ENCODE measurements at places on chromosomes 13 and 19.

- no peak for DNase-seq
Measured at GRCh38 chr13:51765142-51765515, 38.8 kb downstream of the DHRS12 start.

- DNase-seq: no peak
Measured at GRCh38 chr19:17020385-17020784, 6.2 kb downstream of the CPAMD8 start.

DNA sequence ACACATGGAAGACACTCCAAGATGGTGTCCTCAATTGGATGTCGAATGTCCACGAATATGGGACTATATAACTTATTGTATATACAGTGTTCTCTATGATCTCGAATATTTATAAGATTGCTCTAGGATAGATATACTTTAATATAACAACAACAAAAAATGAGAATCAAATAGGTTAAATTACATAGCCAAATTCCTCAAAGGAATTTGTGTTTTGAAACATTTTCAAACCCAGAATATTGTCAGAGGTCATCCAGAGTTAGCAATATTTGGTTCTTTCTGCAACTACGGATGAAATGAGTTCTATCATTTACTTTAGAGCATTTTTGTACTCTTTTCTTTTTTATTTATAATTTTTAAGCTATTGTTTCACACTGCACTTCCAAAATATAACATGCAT is 857.8 kb downstream of the GPC5 start:
- no peak for DNase-seq

GRCh38 chr13:99028890-99029289 is 51.0 kb upstream of the DOCK9 start:
- DNase-seq: no peak

- DNase-seq: no peak
Measured at GRCh38 chr13:65868884-65869283, 1361.3 kb downstream of the PCDH9 start.

GRCh38 chr13:50285283-50285682 is 270.0 kb downstream of the KCNRG start:
- no peak for DNase-seq

- no peak for DNase-seq
Measured at GRCh38 chr13:44523146-44524015, 52.7 kb downstream of the TSC22D1 start.

- DNase-seq: no peak
Measured at GRCh38 chr19:51186323-51186722, 38.6 kb upstream of the CD33 start.

DNA sequence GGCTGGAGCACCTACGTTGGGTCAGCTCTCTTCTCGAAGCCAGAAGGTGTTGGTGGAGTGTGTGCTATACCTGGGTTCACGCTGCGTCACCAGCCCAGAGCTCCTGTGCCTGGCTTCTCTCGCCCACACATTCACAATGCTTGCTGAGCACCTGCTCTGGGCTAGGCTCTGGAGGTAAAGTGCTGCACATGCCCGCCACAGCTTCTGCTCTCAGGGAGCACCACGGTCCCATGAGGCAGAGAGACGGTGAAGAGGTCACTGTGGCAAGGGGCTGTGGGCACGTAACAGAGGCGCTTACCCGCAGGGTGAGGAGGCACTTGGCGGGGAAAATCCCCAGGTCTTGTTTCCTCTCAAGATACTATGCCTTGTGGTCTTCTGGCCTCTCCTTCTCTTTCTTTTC is 174.2 kb downstream of the TEX29 start:
- no peak for DNase-seq

GRCh38 chr19:19055701-19056100 is 8.1 kb upstream of the SLC25A42 start:
- no peak for DNase-seq

- no peak for DNase-seq
Measured at GRCh38 chr13:74892096-74892495, 589.9 kb downstream of the TBC1D4 start.

DNA sequence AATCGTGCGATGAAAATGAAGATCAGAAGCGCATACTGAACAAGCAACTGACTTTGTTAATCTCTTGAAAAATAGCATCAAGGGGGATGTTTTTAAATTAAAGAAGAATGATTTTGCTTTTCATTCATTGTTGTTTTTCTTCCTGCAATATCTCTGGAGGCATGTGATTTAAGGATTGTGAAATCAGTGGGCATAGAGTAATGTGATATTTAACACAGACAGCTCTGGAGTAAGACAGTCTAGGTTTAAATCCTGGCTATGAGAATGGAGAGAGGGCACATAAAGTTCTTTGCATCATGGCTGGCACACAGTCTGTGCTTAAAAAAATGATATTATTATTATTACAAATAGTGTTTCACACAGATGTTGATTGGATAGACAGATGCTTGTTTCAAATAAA is 243.1 kb upstream of the NBEA start:
- DNase-seq: no peak

DNA sequence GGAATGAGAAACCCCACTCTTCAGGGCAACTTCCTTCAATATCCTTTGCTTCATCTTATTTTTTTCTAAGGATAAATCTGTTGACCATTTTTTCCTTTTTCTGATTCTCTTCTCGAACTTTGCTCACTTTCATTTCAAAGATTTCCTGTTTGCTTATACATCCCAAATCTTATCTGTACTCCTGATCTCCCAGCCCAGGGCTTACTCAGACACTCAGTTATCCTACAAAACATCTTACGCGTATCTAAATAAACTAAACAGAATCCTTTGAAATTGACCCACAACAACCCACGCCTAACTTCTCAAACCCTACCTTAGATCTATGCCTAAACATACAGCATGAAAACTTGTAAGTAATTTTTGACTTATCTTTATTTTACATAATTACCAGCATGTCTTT is 179.2 kb downstream of the ABCC4 start:
- DNase-seq: no peak

GRCh38 chr13:71514900-71515743 is 351.9 kb downstream of the DACH1 start:
- no peak for DNase-seq

- no peak for DNase-seq
Measured at GRCh38 chr13:110037925-110038573, 251.7 kb upstream of the IRS2 start.

DNA sequence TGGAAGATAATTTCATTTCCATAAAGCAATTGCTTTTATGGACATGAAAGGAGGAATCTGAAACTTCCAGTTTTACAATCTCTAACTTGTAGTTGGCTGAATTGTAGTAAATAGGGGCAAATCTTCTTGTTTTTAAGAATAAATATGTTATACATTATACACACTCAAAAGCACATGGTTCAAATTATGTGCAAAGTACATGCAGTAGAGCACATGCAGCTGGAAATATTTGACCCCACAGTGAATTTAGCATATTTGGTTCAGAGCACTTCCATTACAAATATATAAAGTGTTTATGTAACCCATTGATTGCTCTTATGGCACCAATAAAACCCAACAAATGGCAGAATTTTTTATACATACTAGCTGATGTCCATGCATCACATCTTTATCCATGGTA is 180.5 kb downstream of the IRS2 start:
- no peak for DNase-seq

DNA sequence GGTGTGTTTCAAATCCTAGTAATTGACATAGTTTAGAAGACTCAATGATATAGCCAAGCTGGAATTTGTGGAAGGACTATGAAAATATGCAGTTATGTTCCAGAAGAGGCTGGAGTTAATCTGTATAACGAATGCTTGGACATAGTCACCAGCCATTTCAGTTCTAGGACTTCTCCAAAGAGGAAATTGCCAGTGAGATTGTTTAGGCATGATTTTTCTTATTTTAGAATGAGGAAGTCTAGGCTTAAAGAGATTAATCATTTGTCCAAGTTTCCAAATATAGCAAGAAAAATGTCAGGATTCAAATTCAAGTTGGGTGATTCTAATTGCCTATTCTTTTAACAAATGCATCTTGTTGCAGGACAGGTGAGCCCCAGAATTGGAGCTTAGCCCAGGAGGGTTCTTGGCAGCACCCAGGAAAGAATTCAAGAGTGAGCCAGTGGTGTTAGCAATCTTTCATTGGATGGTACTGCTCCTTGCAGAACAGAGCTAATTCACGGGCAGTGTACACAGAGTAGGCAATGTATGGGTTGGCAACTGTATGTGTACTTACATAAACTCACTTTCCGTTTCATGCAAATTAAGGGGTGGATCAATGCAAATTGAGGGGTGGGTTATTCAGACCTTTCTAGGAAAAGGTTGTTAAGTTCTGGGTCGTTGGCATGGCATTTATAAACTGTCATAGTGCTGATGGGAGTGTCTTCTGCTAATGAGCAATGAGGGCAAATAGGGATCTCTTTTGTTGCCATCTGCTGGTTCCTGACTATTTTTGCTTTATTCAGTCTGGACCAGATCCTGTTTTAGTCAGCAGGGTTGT is 763.1 kb upstream of the SLITRK1 start:
- DNase-seq: no peak

GRCh38 chr13:69935043-69935442 is 172.6 kb upstream of the ATXN8OS start:
- no peak for DNase-seq

Measured in T-helper 9 cell (primary cell).